Neuronal stem cell (in vitro differentiated cells): ENCODE measurements at places on chromosomes 11 and 22.

DNA sequence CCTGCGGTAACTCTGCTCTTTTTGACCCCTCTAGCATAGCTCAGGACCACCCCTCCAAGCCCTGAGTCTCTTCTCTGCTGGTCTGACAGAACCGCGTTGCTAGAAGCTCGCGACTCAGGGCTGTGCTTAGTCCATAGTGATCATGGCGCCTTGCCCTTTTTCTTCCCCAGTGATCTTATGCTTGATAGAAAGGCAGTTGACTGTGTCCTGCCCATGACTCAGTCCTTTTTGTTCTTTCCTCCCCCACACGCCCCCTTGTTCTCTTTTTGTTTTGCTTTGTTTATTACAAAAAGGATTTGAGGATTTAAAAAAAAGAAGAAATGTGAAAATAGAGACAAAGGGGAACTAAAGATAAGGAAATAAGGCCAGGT, 17.5 kb downstream of the IL17RA start:
- H3K27ac ChIP-seq = no peak overlapping the region
- H3K27me3 ChIP-seq = no peaks in the 10 kb centered on the region
- no peak for DNase-seq
- H3K4me1 ChIP-seq = no peaks in the 10 kb centered on the region

- H3K4me3 ChIP-seq = no peak overlapping the region
- H3K27ac ChIP-seq = no peak overlapping the region
- H3K36me3 ChIP-seq = no peaks in the 10 kb centered on the region
- no peaks in the 10 kb centered on the region for H3K27me3 ChIP-seq
- no peak for DNase-seq
These were observed 113.0 kb upstream of the MTMR2 start for GRCh38 chr11:96036863-96037262.

- H3K4me1 ChIP-seq = peaks cover 16% of the 10 kb centered on the region
- H3K27me3 ChIP-seq = no peaks in the 10 kb centered on the region
These were observed 227.5 kb upstream of the ZC3H12C start for GRCh38 chr11:109865548-109866186.

DNA sequence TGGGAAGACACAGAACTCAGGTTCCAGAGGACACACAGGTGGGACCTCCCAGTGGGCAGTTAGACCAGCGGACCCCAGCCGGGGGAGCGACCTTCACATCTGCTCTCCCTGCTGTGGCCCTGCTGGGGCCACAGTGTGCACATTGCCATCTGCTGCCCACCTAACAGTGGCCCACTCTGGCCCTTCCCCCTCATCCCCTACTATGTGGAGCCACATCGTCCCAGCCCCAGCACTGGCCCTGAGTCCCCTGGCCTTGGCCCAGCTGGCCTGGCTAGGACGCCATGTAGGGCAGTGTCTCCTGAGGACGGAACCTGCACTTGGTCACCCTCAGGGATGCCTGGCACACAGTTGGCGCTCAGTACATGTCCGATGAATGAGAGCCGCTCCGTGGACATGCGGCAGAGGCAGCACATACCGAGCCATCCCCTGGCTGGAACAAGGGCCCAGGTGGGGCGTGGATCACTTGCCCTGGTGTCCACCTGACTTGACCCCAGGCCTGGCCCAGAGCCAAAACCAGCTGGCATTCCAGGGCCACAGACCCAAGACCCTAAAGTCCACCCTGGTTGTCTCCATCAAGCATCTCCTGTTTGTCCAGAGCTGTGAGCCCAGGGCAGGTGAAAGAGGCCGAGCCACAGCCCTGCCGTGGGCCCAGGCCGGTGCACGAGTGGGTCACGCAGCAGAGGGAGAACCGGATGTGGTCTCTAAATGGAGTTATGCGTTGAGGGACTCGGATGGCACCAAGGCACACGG, 93.1 kb upstream of the FGF3 start:
- H3K4me3 ChIP-seq = no peak overlapping the region
- no peak for DNase-seq
- H3K4me1 ChIP-seq = no peaks in the 10 kb centered on the region
- no peaks in the 10 kb centered on the region for H3K36me3 ChIP-seq
- H3K27ac ChIP-seq = no peak overlapping the region
- H3K27me3 ChIP-seq = no peaks in the 10 kb centered on the region

- peaks cover 5% of the 10 kb centered on the region for H3K4me1 ChIP-seq
- H3K27me3 ChIP-seq = peaks cover 23% of the 10 kb centered on the region
- no peak overlapping the region for H3K27ac ChIP-seq
- no peak overlapping the region for H3K4me3 ChIP-seq
- no peaks in the 10 kb centered on the region for H3K36me3 ChIP-seq
These were observed 19.7 kb downstream of the ALX4 start for GRCh38 chr11:44290208-44290607.

DNA sequence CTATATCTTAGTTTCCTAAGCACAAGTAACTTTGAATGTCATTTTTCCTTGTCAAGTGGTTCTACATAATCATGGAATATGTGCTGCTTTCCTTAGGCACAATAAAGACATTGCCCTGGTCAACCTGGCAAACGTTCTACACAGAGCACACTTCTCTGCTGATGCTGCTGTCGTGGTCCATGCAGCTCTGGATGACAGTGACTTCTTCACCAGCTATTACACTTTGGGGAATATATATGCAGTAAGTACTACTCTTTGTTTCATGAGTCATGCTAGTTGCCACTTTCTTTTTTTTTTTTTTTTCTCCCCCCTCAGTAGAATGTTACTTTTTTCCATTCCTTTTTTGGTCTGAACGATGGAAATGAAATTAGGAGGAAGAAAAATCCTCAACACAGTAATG, 38.5 kb downstream of the TTC17 start:
- H3K4me1 ChIP-seq = no peaks in the 10 kb centered on the region
- no peaks in the 10 kb centered on the region for H3K27me3 ChIP-seq
- no peak for DNase-seq
- no peak overlapping the region for H3K4me3 ChIP-seq
- peaks cover 21% of the 10 kb centered on the region for H3K36me3 ChIP-seq

DNA sequence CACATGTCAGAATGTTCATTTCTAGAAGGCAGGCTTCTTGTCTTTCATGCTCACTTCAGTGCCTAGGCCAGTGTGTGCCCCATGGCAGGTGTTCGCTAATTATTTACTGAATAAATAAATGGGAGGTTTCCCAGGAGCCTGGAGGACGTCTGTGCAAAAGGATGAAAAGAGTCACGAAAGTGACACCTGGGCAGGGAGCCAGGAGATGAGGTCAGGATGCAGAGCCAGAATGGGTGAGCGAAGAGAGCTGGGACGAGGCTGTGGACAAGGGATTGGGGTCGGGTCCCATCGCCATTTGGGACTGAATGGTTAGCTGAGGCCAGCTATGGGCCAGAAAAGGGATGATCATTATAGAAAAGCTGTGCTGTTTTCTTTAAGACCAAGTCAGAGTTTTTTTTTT, 560.4 kb downstream of the TBC1D22A start:
- peak overlapping the region; percentile 52 for H3K4me3 ChIP-seq
- H3K36me3 ChIP-seq = no peaks in the 10 kb centered on the region
- no peaks in the 10 kb centered on the region for H3K27me3 ChIP-seq
- H3K27ac ChIP-seq = no peak overlapping the region
- H3K4me1 ChIP-seq = no peaks in the 10 kb centered on the region

DNA sequence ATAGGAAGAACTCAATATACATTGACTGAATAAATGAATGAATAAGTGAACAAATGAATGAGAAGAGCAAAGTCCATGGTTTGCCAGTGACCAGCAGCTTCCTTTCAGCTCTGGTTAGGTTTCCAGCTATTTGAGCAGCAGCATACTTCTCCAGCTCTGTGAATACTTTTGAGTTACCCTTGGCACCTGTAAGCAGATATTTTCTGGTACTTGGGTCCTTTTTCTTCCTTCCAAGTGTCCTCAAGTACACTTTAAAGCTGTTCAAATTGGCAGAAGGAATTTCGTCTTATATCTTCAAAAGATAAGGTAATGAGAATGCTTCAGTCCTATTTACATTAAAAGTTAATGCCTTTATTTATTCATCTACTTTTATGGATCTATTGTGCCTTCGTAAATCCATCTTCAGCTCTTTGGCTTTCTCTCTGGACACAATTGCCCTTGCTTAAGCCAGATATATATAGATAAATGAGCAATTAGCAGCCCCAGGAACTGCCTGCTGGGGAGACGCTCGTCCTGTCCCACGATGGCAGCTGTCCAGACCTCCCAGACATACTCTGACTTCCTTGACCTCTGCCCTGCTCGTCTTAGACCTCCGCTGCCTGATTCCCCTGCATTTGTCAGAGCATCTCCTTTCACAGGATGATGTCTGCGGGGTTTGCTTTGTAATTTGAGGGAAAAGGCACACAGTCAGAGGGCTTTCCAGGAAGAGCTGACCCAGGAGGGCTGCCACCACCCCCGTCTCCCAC, 926.3 kb downstream of the OPCML start:
- H3K27me3 ChIP-seq = no peaks in the 10 kb centered on the region
- H3K4me1 ChIP-seq = peaks cover 18% of the 10 kb centered on the region
- peak; percentile 6 for DNase-seq

- H3K27ac ChIP-seq = no peak overlapping the region
- H3K36me3 ChIP-seq = no peaks in the 10 kb centered on the region
- no peak overlapping the region for H3K4me3 ChIP-seq
- peaks cover 14% of the 10 kb centered on the region for H3K4me1 ChIP-seq
- H3K27me3 ChIP-seq = no peaks in the 10 kb centered on the region
These were observed 44.2 kb upstream of the MICAL2 start for GRCh38 chr11:12066056-12066798.

DNA sequence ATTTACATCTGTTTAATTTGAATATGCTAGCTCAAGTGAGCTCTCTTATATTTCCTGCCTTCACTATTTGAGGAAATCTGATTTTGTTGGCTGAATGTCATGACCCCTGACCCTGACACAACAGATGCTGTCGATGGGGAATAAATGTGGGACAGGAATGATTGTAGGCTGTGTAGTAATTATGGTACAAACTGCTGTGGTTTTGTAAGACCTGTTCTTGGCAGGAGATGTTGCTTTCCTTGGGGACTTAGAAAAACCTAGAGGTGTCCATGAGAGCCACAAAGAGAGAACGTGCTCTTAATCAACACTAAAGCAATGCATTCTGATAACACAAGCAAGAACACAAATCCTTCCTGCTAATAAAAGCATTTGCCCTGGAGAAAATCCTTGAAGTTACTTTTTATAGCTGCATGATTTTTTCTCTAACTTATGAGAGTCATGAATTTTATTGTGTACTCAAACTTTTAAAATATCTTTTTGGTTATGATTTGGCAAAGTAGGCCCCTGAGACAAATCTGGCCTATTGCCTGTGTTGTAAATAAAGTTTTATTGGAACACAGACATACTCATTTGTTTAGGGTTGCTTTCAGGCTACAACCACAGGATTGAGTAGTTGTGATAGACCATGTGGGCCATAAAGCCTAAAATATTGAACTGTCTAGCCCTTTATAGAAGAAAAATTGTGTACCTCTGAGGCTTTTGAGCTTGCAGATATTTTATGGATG, 90.2 kb downstream of the DDX10 start:
- H3K36me3 ChIP-seq = no peaks in the 10 kb centered on the region
- H3K27me3 ChIP-seq = no peaks in the 10 kb centered on the region

- peaks cover 2% of the 10 kb centered on the region for H3K4me1 ChIP-seq
- no peak overlapping the region for H3K27ac ChIP-seq
- DNase-seq = no peak
- H3K4me3 ChIP-seq = no peak overlapping the region
- H3K36me3 ChIP-seq = peaks cover 12% of the 10 kb centered on the region
These were observed 61.9 kb upstream of the CYP2D6 start for GRCh38 chr22:42192547-42192946.

GRCh38 chr22:11605468-11605981, 3922.5 kb upstream of the OR11H1 start:
- DNase-seq = no peak
- H3K27me3 ChIP-seq = no peaks in the 10 kb centered on the region
- no peak overlapping the region for H3K27ac ChIP-seq
- no peak overlapping the region for H3K4me3 ChIP-seq
- no peaks in the 10 kb centered on the region for H3K4me1 ChIP-seq

GRCh38 chr11:18203723-18204122, 31.1 kb downstream of the MRGPRX4 start:
- no peaks in the 10 kb centered on the region for H3K27me3 ChIP-seq
- no peak overlapping the region for H3K4me3 ChIP-seq
- H3K4me1 ChIP-seq = no peaks in the 10 kb centered on the region
- peak; percentile 40 for DNase-seq

GRCh38 chr11:96102664-96103078, 178.8 kb upstream of the MTMR2 start:
- no peaks in the 10 kb centered on the region for H3K36me3 ChIP-seq
- peaks cover 14% of the 10 kb centered on the region for H3K4me1 ChIP-seq
- H3K27me3 ChIP-seq = no peaks in the 10 kb centered on the region
- DNase-seq = no peak

DNA sequence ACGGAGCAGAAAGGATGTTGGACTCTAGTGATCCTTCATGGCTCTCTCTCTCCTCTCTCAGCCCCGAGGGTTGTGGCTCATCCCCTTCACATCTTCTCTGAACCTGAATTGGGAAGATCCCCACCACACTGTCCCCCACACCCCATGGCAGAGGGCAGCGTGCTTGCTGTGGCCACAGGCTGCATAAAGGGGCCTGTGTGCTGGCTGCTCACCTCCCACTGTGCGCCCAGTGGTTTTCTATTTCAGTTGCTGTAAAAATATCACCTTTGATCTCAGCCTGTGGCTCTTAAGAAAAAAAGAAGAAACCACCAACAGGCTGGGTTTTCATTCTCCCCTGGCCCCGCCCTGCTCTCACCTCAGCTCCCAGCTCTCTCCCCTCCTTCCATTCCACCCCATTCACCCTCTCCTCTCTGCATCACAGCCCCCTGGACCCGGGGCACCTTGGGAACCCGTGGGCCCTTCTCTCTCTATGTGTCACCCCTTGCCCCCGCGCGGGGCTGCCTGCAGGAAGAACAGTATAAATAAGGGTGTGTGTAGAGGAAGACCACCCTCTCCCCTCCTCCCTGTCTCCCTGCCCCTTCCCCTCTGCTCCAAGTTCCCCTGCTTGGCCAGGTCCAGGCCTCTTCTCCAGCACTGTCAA, 25.8 kb upstream of the WNT11 start:
- DNase-seq = no peak
- H3K36me3 ChIP-seq = no peaks in the 10 kb centered on the region
- H3K27ac ChIP-seq = no peak overlapping the region
- no peak overlapping the region for H3K4me3 ChIP-seq
- peaks cover 7% of the 10 kb centered on the region for H3K4me1 ChIP-seq

- no peak for DNase-seq
- H3K4me1 ChIP-seq = peaks cover 13% of the 10 kb centered on the region
- H3K36me3 ChIP-seq = peaks cover 49% of the 10 kb centered on the region
- no peak overlapping the region for H3K4me3 ChIP-seq
- H3K27ac ChIP-seq = no peak overlapping the region
These were observed 27.9 kb upstream of the RASL10A start for GRCh38 chr22:29343313-29343805.

DNA sequence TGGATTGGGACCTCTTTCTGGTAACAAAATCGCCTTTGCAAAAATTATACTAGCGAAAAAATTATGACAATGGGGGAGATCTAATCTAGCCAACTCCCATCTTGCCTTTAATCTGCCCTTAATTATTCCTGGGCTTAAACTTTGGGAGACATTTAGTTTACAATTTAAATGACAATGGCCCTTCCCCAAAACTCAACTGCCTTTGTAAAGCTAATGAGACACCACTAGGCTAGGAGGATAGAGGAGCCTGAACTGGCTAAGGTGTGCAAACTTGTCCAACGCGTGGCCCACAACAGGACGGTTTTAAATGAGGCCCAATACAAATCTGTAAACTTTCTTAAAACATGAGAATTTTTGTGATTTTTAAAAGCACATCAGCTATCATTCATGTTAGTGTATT, 67.3 kb downstream of the RSF1 start:
- H3K4me3 ChIP-seq = no peak overlapping the region
- DNase-seq = no peak
- H3K36me3 ChIP-seq = peaks cover 44% of the 10 kb centered on the region
- H3K27me3 ChIP-seq = no peaks in the 10 kb centered on the region
- H3K27ac ChIP-seq = no peak overlapping the region
- H3K4me1 ChIP-seq = peaks cover 2% of the 10 kb centered on the region

GRCh38 chr11:30917859-30918478, 331.8 kb upstream of the MPPED2 start:
- DNase-seq = peak; percentile 72
- no peak overlapping the region for H3K27ac ChIP-seq
- no peaks in the 10 kb centered on the region for H3K36me3 ChIP-seq
- H3K27me3 ChIP-seq = no peaks in the 10 kb centered on the region
